Placental pericyte (primary cell): ENCODE measurements at places on chromosomes 1 and 21. TPM values are rescaled to one million over a fixed set of nuclear protein-coding genes. Genes with fewer than 3 reads are reported as not detected.

Gene CELA3B
- total RNA-seq, result not detected in 2 replicates

Gene TRIM45
- total RNA-seq, result 0.88 and 1.4 TPM in 2 replicates

Gene ZBTB8A
- total RNA-seq, result 5.2 and 8.1 TPM in 2 replicates

Gene PHLDA3
- 71.3 and 72.2 TPM in 2 replicates for total RNA-seq

Gene C1orf74
- total RNA-seq, result 1.8 and 4.4 TPM in 2 replicates

Gene OR2T29
- total RNA-seq, result not detected in 2 replicates

Gene CD34
- total RNA-seq, result 0.14 TPM in 1 of 2 replicates, not detected in the other

Gene AP4B1
- 13.8 and 14.6 TPM in 2 replicates for total RNA-seq

Gene CYP4B1
- not detected in 2 replicates for total RNA-seq

Gene ATP1A2
- total RNA-seq, result under 0.01 TPM in 1 of 2 replicates, not detected in the other

Gene ENAH
- total RNA-seq, result 68.1 and 122 TPM in 2 replicates

Gene CFAP45
- total RNA-seq, result 0.44 and 1.3 TPM in 2 replicates

Gene ITGB2
- total RNA-seq, result 0.14 TPM in 1 of 2 replicates, not detected in the other

Gene PTAFR
- 0.14 and 0.22 TPM in 2 replicates for total RNA-seq

Gene KRTAP13-1
- total RNA-seq, result not detected in 2 replicates

Gene CD1D
- total RNA-seq, result 0.14 and 0.66 TPM in 2 replicates

Gene LCE3E
- total RNA-seq, result not detected in 2 replicates

Gene SMIM1
- total RNA-seq, result 1.1 and 2.6 TPM in 2 replicates

Gene SPATC1L
- 5.3 and 9.2 TPM in 2 replicates for total RNA-seq

Gene HMGCS2
- not detected in 2 replicates for total RNA-seq

Gene RXFP4
- not detected in 2 replicates for total RNA-seq

Gene SPATA1
- 0.43 and 0.88 TPM in 2 replicates for total RNA-seq

Gene OR2W3
- total RNA-seq, result 1.4 and 1.8 TPM in 2 replicates

Gene RNF186
- not detected in 2 replicates for total RNA-seq

Gene RUNX3
- not detected in 2 replicates for total RNA-seq
